Cerebellar cortex (tissue), 1 donor: ENCODE measurements at places on chromosomes 3 and 15.
A peak's percentile ranks its signal among the peaks of the same experiment; 100 is the strongest.

GRCh38 chr15:70526221-70526973 lies 237.0 kb downstream of the UACA start:
- DNase-seq = no peak

- DNase-seq = no peak
These were observed 7.3 kb downstream of the RNU5B-1 start for GRCh38 chr15:65311760-65312159.

DNA sequence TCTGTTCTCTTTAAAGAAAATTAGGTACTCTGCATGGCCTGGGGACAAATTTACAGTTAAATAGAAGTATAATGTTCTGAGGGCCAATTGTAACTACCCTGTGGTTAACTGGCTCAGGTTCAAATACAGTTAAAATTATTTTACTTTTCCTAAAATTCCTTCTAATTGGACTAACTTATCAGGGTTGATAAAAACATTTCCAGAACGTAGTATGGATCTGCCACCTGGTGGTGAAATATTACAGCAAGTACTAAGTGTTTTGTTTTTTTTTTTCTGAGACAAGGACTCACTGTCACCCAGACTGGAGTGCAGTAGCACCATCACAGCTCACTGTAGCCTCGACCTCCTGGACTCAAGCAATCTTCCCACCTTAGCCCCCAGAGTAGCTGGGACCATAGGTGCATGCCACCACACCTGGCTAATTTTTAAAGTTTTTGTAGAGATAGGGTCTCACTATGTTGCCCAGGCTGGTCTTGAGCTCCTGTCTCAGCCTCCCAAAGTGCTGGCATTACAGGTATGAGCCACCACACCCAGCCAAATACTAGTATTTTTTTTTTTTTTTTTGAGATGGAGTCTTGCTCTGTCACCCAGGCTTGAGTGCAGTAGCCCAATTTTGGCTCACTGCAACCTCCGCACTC lies 29.2 kb downstream of the NEO1 start:
- DNase-seq = peak; percentile 78

GRCh38 chr3:47419083-47420043 lies 38.5 kb downstream of the PTPN23 start:
- no peak for DNase-seq

DNA sequence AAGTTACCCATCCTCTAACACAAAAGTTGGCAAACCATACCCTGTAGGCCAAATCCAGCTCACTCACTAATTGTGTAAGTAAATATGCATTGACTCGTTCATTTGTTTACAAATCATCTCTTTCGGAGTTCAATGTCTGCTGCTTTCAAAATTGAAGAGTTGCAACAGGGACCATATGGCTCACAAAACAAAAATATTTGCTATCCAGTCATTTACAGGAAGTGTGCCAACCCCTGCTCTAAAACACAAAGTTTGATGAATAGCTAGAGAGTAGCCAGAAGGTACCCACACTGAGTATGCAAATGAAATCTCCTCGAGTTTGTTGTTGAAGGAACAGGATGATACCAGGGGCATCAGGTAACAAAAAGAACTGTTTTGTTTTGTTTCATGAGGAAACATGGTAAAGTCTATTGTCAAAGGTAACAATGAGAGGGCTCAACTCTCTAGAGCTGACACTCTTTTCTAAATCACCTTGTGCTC lies 236.2 kb upstream of the THBS1 start:
- DNase-seq = no peak

DNA sequence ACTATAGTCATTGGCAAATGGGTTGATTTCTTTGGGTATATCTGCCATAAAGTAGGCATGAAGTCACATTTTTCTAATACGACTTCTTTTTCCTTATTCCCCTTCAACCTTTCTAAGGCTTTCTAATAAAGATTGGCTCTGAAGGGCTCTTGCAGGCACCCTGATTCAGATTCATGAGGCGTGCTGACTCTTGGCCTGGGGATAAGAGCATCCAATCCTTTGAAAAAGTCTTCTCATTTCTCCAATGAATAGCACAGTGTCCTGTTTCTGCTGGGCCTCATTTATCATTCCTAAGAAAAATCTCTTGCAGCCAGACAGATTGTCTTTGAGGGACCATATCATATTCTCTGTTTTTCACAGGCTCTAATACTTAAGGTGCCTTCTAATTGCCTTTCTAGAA lies 32.3 kb upstream of the BNIP2 start:
- no peak for DNase-seq

GRCh38 chr3:51176923-51177322 lies 208.2 kb upstream of the MANF start:
- no peak for DNase-seq

GRCh38 chr3:65406470-65406869 lies 632.2 kb downstream of the MAGI1 start:
- no peak for DNase-seq

GRCh38 chr3:112038863-112039262 lies 4.3 kb downstream of the TMPRSS7 start:
- DNase-seq = no peak

GRCh38 chr15:83431521-83431920 lies 15.6 kb upstream of the SH3GL3 start:
- DNase-seq = no peak

- no peak for DNase-seq
These were observed 398.7 kb downstream of the SHQ1 start for GRCh38 chr3:72449551-72449950.

DNA sequence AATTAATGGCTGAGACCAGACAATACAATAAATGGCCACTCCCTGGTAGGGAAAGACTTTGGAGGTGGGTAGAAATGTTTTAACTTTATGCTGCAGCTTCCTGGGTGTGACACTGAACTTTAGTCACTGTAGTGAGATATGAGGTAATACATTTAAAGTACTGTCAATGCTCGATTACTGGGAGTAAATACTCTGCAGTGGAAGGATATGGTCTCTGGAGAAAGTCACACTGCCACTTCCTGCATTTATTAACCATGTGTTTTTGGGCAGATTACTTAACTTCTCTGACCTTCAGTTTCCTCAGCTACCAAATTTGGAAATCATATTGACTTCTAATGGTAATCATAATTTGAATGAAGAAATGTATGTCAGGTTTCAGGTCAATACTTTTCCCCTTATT lies 317.1 kb upstream of the TGFBR2 start:
- DNase-seq = no peak

GRCh38 chr15:67385971-67386370 lies 131.4 kb downstream of the IQCH start:
- DNase-seq = no peak

DNA sequence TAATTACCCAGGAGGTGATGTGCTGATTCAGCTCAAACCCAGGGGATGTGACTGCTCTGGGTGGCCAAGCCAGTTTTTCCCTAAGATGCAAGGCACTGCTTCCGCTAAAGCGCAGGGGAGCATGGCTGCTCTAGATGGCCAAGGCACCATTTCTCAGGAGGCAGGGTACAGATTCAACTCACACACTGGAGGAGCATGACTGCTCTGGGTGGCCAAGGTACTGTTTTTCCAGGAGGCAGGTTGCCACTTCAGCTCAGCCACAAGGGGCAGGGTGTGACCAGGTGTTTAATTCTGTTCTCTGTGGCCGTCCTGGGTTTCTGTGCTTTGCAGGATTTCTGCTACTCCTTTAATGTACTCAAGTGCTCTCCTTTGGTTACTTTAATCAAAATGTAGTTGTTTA lies 659.3 kb upstream of the ARRDC4 start:
- no peak for DNase-seq

GRCh38 chr3:182412066-182412465 lies 381.2 kb upstream of the ATP11B start:
- no peak for DNase-seq

DNA sequence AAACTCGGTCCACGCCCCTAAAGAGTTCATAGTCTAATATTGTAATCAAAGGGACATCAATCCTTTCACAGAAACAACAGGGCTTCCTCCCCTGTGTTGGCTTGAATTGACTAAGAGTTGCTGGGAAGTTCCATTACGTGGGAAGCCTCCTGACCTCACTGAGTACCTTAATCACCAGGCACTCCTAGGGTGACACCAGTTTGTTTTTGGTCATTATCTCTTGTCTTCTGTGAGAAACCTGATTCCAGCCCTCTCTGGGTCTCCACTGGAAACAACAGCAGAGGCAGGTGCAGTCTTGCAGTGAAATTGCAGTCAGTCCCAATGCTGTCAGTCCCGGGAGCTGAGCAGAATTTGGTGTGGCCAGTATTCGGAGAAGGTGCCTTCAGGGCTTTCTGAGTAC lies 55.4 kb downstream of the BOC start:
- DNase-seq = no peak

DNA sequence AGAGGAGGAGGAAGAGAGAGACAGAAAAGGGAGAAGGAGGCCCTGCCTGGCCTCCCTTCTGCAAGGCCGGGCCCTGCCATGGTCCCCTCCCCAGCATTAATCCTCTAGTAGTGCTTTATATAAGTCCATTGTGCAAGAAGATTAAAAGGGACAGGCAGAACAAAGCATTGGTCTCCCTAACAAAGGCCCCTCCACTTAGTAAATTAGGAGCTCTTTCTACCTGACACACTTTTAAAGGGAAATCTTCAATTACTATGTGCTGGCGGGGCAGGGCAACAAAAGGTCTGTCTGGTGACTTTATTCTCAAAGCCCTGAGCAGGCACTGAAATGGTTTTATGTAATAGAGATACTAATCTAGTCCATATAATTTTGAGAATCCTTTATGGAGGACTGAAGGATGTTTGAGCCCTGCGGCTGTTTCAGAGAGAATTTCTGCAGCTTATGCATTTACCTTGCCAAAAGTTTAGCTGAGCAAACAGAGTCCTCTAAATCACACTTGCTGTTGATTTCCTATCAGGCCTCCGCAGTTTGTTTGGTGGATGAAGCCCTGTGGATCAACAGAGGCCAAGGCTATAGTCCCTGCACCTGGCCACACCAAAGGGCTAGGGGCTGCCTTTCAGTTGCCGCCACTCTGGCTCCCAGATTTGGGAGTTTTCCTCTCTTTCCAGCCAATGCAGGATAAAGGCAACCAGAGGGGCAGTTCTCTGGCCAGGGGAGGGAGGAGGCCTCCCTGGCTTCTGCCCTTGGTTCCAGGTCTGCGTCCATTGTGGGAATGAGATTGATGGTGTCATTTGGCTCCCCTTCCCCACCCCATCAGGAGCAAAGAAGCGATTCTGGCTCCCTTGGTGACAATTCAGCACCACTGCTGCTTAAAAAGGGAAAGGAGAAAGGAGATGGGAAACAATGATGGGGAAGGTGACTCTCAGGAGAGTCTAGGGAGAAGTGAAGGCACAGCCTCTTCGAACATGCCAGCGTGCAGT lies 148.0 kb downstream of the MEGF11 start:
- no peak for DNase-seq

- DNase-seq = no peak
These were observed 7.8 kb downstream of the DLL4 start for GRCh38 chr15:40936709-40937666.

GRCh38 chr3:187639927-187640568 lies 30.1 kb downstream of the SST start:
- no peak for DNase-seq

- DNase-seq = no peak
These were observed 17.9 kb upstream of the FAN1 start for GRCh38 chr15:30885814-30886213.

- no peak for DNase-seq
These were observed 47.6 kb upstream of the PRICKLE2 start for GRCh38 chr3:64272842-64273241.

- DNase-seq = no peak
These were observed 102.5 kb downstream of the ZMAT3 start for GRCh38 chr3:178969004-178969700.

- DNase-seq = no peak
These were observed 281.4 kb upstream of the CTDSPL start for GRCh38 chr3:37580237-37580636.

GRCh38 chr3:14925729-14926591 lies 21.4 kb upstream of the NR2C2 start:
- DNase-seq = peak; percentile 78

GRCh38 chr15:84736375-84736774 lies 12.0 kb upstream of the ZNF592 start:
- DNase-seq = no peak

DNA sequence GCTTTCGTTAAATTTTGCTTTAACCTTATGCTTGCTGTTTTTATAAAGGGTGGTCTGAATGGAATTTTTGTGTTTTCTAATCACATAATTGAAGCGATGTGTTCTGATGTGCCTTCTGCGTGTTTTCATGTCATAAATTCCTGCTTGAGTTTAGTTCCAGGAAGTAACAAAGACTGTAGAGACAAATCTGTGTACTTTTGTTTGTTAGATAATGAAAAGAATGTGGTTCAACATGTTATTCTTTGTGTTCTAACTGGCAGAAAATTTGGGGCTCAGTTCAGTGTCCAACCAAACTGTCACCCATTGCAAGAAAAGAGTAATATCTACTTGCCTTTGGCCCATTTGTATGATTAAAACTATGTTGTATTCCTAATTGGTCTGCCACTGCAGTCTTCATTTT lies 324.0 kb downstream of the DIPK2A start:
- no peak for DNase-seq

- DNase-seq = no peak
These were observed 75.0 kb downstream of the MAGEF1 start for GRCh38 chr3:184636741-184637316.

DNA sequence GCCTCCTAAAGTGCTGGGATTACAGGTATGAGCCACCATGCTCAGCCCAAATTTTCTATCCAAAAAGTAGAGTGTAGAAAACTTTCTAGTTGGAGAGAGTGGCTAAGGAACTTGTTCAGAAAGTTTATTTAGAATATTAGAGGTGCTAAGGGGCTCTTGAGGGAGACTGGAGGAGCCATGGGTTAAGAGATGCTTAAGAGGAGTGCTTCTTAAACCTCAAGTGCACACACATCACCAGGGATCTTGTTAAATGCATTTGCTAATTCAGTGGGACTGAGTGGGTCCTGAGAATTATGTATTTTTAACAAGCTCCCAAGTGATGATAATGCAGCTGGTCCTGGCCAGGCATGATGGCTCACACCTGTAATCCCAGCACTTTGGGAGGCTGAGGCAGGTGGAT lies 29.7 kb upstream of the SLMAP start:
- no peak for DNase-seq

DNA sequence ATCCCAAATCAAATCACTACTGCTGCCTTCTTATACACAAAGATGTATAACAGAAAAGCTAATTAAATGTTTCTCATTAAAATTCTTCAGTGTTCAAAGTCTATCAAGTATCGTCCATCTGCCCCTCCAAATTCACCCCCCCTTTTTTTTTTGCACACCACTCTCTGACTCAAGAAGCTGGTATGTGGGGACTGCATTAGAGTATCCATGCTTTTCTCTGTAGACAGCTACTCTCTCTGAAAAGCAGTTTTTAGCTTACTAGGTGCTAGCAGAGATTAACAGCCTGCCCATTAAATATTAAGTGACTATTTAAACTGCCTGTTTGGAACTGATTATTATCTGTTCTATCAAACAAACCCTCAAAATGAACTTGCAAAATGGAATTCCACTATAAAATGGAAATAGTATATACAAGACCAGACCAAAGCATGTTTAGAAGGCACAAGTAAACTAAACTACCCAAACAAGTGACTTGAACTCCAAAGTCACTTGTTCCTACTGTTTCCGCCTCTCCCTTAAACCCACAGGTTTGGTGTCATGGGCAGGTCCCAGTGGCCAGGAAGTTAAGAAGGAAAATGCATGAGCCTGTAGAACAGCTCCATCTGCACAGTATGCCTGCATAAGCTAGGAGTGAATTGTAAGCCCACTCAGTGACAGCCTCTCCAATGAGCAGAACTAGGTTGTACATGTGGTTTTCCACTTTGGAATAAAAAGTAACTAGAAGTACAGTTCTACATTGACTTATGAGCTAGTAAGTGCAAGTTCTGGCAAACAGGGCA lies 32.5 kb downstream of the GBE1 start:
- DNase-seq = no peak
